ENCODE measurements at places on chromosomes 13 and 19.

DNA sequence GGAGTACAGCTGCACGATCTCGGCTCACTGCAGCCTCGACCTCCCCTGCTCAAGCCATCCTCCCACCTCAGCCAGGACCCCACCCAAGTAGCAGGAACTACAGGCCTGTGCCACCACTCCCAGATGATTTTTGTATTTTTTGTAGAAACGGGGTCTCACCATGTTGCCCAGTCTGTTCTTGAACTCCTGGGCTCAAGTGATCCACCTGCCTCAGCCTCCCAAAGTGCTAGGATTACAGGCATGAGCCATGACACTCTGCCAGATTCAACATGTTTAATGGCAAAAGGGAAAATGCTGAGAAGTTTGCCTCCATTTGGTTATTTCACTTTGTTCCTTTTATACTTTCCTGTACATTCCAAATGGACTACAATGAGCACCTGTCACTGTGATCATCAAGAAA lies 65.8 kb downstream of the ZIC5 start:
- no peak for DNase-seq

DNA sequence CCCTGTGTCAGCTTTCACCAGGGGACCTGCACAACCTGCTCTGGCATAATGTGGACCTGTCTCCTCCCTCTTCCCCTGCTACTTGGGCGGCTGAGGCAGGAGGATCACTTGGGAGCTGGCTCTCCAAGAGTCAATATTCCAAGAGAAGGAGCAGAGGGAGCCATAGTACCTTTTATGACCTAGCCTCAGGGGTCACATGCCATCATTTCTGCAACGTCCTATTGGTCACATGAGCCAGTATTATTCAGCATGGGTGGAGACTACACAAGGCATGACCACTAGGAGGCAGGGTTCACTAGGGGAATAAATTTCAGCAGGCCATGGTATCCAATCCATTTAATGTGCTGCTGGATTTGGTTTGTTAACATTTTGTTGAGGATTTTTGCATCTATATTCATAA lies 12.0 kb upstream of the SHFL start:
- no peak for DNase-seq

DNA sequence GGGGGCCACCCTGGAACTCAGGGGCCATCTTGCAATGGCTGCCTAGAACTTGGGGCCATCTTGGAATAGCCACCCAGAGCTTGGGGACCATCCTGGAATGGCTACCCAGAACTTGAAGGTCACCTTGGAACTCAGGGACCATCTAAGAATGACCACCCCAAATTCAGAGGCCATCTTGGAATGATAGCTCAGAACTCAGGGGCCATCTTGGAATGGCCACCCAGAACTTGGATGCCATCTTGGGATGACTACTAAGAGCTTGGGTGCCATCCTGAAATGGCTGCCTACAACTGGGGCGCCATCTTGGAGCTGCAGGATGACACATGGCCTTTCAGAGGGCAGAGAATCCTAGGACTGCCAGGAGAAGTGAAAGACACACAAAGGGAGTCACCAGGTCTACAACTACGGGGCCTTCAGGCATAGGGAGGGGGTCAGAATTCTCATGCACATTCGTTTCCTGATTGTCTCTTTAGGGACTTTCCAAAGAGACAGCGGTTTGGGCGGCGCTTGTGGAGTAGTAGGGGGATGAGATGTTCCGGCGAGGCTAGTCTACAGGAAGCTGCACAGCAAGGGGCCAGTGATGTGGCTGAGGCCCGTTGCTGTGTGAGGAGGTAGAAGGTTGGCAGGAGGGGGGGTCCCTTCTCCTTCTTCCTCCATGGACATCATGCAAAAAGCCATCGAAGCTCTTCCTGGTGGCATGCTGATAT lies 125.0 kb downstream of the IER2 start:
- DNase-seq, result no peak

DNA sequence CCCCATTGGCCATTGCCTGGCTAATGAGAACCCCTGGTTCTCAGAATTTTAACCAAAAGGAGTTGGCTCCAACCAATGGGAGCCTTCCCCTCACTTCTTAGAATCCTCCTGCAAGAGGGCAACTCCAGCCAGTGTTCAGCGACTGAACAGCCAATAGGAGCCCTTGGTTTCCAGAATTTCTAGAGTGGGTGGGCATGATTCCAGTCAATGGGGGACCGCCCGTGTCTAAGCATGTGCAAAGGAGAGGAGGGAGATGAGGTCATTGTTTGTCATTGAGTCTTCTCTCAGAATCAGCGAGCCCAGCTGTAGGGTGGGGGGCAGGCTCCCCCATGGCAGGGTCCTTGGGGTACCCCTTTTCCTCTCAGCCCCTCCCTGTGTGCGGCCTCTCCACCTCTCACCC lies 9.5 kb upstream of the SWSAP1 start:
- no peak for DNase-seq

DNA sequence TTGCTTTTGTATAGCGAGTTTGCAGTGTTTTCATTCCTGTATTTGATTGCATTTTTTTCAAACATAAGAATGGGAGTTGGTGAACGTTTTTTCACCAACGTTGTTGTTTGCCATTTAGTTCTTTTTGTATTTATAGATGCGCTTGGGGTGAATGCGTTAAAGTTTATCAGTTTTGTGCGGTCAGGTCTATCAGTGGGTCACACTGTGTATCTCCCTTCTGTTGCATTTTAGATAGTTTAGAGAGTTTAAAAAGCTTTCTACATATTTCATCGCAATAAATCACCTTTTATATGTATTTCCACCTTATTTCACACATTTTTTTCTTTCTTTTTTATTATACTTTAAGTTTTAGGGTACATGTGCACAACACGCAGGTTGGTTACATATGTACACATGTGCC lies 16.4 kb downstream of the OR7A5 start:
- DNase-seq, result no peak

- DNase-seq, result no peak
Measured at GRCh38 chr19:8697671-8698432, 743 bp downstream of the ACTL9 start.

DNA sequence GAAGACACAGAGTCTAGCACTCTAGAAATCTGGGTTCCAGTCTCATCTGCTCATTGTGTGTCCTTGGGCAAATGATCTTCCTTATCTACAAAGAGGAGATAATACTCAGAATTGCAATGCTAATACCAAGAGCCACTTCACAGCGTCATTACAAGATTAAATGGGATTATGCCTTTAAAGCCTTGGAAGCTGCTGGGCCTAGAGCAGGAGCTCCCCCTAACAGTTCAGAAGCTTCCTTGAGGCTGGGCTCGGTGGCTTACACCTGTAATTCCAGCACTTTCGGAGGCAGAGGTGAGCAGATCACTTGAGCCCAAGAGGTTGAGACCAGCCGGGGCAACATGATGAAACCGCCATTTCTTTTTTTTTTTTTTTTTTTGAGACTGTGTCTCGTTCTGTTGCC lies 27.6 kb downstream of the AP2S1 start:
- DNase-seq, result no peak

DNA sequence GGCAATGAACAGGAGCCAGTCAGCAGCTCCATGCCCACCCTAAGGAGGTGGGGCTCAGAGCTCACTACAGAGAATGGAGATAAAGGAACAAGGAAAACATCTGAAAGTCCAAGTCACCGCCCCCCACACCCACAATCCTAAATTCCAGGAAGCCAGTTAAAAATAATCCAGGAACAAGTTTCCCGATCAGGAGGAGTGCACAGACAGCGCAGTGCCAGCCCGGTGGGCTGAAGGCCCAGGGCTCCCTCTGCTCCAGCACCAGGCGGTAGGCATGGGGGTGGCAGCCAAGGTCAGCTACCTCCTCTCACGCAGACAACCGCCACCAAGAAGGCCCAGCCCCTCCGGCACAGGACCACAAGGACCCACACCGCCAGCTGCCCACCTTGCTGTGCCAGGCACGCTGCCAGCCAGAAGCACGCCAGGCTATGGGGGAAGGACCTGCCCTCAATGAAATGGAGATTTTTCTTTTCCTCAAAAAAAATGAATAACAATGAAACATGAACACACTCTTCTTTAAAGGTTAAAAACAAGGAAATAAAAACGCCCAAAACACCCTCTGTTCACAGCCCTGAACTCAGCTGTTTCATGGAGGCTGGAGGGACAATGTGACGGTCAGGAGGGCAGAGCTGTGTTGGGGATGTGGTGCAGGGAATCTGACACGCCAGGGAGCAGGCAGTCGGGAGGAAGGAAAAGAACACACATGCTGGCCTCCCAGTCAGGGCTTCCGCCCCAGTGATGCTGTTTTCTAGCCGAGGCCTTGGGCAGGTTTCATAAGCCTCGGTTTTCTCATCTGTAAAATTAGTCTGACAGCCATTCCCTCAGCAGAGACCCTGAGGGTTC lies 11.0 kb downstream of the STK24 start:
- DNase-seq, result no peak

DNA sequence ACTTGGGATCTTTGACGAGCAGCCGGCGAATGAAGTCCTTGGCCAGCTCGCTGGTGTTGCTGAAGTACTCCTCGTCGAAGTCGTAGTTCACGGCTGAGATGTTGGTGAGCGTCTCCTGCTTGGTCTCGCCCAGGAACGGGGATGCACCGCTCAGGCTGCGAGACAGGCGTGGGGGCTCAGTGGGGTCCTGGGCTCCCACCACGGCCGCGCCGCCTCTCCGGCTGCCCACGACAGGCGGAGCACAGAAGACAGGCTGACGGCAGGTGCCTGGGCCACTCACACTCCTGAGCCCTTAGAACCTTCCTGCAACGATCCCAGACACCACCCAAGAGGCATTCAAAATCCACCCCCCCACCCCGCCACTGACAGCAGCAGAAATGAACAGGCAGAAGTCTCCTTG lies 9.9 kb downstream of the DAPK3 start:
- no peak for DNase-seq

DNA sequence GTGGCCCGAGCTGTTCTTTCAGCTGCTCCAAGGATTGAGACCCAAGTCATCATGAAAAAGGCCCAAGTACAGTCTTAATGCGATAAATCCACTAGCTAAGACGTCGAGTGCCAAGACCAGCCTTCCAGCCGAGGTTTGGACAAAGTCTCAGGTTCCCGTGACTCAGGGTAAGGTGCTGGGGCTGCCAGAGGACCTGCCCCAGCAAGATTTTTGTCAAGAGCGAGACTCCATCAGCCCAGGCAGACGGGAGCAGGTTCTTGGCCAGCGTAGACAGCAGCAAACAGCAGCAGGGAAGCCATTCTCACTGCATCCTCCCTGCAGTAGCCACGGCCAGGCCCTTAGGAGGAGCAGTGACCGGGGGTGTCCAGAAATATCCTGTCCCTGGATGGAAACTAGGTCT lies 3.4 kb downstream of the FEM1A start:
- DNase-seq, result no peak

DNA sequence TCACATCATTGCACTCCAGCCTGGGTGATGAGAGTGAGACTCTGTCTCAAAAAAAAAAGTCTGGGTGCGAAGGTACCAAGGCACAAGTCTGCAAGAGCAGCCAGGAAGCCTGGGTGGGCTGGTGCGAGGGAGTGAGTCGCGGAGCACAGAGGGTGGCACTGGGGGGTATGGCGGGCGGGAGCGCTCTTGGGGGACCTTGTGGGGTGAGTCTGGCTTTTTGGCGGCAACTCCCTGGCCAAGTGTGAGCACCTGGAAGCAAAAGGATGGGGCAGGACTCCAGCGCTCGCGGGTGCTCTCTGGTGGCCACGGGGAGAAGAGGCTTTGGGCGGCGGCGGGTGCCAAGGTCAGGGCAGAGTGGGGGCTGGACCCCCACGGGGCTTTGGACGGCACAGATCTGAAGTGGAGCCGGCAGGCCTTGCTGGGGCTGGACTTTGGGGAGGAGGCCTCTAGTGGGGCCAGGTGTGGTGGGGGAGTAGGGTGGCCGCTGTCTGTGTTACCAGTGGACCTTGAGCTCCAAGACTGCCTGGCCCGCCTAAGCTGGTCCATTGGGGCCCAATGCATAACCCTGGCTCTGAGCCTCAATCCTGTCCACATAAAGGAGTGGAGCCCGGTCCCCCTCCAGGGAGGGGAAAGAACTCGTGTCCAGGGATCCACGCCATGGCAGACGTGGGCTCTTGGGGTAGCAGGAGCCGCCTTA lies 1.6 kb downstream of the P2RY11 start:
- no peak for DNase-seq

DNA sequence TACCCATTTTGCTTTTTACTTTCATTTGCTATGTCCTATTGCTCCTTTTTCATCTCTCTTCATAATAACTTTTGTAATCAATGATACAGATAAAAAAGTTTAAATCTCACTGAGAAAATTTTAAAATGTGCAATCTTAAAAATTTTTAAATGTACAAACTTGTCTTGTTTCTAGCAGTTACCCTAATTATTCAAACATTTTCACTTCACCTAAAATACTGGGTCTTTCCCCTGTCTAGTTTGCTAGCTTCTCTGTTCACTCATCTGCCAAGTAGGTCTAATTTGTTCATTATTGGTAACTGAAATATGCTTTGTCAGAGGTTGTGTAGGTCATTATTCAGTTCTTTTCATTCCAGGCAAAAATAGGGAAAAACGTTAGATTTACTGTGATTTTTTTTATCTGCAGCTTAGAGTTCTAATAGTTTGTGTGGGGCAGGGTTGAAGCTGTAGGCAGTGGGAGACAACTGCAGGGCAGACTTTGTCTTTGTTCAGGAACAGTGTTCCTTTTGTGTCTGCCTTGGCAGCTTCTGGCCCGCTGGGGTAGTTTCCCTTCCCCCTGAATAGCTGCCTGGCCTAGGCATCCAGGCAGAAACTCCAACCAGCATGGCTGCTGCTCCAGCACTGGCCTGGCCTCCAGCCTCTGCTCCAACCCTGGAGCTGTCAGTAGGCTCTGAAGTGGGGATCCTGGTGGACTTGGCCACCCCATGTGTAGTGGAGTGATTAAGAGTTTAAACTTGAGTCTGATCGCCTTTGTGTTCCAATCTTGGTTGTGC lies 48.5 kb downstream of the WDFY2 start:
- DNase-seq, result no peak

DNA sequence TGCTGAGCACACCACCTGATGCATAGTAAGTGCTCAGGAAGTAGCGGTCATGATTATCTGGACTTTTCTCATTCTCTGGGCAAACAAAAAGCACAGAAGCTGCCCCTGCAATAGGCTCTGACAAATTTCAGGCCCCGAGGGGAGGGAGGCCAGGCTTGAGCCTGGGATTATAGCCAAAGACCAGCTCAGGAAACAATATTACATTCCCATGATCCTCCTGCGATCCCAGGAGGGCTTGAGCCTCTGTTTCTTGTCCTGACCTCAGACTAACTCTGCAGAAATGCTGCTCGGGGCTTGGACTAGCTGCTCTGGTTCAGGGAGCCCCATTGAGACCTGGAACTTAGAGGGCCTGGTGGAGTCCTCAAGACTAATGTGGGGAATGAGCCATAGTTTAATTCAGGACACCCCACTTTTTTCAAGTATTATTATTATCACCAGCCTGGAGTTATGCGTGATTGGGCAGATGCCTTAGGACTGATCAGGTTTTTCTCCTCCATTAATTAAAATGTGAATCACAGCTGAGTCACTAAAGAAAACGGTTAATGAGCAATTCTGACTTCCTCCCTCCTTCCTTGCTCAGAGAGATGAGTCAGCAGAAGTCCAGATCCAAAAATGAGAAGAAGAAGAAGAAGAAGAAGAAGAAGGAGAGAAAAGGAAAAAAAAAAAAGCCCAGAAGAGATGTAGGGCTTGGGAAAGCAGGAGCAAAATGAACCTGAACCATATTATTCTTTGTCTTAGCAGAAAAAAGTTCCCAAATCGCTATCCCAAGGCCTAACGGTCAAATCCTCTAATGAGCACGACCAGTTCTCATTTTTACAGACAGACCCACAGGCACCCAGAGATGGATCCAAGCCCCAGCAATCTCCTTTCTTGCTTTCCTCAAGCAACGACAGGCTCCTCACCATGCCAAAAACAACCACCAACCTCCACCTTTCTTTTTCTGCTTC lies 107.2 kb downstream of the CACNA1A start:
- peak; percentile 78 for DNase-seq

- no peak for DNase-seq
Measured at GRCh38 chr19:8686549-8686948, 12.0 kb downstream of the ACTL9 start.

All from GOT3 (cell line).